ENCODE measurements at places on chromosomes 2 and 18. TPM values are rescaled to one million over a fixed set of nuclear protein-coding genes. Genes with fewer than 3 reads are reported as not detected.

DTNA gene
- total RNA-seq: 182 TPM

FARP2 gene
- 20.1 TPM for total RNA-seq

TEX44 gene
- total RNA-seq: not detected

TCF4 gene
- 60.2 TPM for total RNA-seq

TTN gene
- 4,150 TPM for total RNA-seq

DRC1 gene
- not detected for total RNA-seq

CXCR2 gene
- 0.51 TPM for total RNA-seq

MLPH gene
- total RNA-seq: 48.5 TPM

MROH2A gene
- not detected for total RNA-seq

CETN1 gene
- total RNA-seq: not detected

MSTN gene
- total RNA-seq: 0.10 TPM

SAG gene
- not detected for total RNA-seq

CXCR4 gene
- 5.6 TPM for total RNA-seq

GRCh38 chr2:58030771-58031170, 15.8 kb upstream of the VRK2 start:
- no peak for DNase-seq

DNA sequence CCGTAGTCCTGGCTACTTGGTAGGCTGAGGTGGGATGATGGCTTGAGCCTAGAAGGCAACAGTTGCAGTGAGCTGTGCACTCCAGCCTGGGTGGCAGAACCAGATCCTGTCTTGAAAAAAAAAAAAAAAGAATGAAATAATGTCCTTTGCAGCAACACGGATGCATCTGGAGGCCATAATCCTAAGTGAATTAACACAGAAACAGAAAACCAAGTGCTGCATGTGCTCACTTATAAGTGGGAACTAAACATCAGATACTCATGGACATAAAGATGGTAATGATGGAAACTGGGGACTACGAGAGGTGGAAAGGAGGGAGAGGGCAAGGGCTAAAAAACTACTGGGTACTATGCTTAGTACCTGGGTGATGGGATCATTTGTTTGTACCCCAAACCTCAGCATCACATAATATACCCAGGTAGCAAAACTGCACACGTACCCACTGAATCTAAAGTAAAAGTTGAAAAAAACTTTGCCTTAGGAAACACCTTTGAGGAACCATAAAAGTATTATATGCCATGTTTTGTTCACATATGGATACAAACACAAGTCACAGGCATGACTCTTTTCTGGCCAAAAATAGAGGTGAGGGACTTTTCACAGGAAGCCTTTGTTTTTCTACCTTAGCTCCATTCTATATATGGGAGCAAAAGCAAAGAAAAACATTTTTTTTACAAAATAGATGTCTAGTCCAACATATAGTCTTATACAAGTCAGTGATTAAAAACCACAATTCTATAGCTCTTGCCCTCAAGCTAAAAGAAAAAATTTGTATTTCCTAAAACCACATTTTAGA, 36.6 kb downstream of the GPR155 start:
- no peak for DNase-seq

DNA sequence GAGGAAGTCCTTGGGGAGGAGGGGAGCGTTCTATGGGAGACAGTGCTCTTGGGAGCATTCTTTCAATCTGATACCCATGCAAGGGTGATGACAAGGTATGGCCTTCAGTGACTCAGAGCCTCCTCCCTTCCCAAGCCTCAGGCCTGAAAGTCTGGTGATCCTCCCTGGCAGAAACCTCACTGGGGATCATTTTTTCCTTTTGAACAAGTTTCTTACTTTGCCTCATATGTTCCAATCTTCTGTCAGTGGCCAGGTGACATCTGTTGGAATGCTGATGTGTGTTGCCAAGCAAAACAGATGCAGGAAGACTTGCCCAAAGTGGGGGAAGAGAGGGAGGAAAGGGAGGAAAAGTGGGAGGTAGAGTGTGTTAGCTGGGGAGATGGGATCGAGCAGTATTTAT, 224.8 kb downstream of the NEDD4L start:
- DNase-seq: no peak

DNA sequence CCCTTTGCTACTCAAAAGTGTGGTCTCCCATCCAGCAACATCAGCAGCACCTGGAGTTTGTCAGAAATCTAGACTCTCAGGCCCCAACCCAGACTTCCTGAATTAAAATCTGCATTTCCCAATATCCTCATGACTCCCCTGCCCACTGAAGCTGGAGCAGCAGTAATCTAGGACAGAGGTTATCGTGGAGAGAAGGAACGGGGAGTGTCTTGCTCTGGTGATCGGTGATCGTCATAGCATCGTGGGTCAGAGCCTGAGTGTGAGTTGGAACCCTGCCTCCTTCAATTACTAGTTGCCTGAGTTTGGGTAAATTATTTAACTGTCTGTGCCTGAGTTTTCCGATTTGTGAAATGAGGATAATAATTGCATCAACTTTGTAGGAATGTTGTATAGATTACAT, 217.3 kb upstream of the ATP5MC3 start:
- no peak for DNase-seq

DNA sequence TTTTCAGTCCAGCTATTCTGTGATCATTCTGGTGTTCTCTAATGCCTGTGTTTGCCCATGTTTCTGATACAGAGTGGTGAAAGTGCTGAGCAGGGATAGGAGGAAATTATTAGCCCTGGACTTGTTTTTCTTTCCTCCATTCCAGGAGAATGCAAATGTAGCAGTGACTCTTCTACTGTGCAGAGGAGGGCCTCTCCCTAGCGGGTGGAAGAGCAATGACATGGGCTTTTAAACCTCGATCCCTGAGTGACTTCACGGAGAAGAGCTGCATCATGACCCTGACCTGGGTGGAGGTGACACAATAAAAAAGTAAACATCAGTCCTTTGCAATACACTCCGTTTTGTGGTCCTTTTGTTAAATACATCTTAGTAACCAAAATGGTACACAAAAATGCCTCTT, 68.0 kb upstream of the NETO1 start:
- DNase-seq: no peak

DNA sequence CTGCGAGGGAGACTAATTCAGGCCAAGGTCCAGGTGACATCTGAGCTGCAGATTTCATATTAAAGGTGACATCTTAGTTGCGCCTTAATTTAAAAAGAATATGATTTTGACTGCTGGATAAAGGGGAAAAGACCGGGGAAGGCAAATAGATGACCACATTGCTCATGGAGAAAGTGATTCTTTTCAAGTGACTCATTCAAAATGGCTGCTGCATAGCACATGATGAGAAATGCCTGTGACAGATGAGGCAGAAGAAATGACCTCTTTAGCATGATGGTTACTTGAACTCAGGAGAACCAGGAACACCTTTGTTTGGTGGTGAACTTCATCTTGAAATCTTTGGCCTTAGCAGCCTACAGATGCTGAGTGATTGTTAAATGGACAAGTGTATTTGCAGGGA, 385.8 kb upstream of the TRIB2 start:
- DNase-seq: no peak

GRCh38 chr2:166700079-166700478, 188.2 kb upstream of the XIRP2 start:
- DNase-seq: no peak

- DNase-seq: no peak
Measured at GRCh38 chr2:68465081-68465916, 1.8 kb downstream of the FBXO48 start.

DNA sequence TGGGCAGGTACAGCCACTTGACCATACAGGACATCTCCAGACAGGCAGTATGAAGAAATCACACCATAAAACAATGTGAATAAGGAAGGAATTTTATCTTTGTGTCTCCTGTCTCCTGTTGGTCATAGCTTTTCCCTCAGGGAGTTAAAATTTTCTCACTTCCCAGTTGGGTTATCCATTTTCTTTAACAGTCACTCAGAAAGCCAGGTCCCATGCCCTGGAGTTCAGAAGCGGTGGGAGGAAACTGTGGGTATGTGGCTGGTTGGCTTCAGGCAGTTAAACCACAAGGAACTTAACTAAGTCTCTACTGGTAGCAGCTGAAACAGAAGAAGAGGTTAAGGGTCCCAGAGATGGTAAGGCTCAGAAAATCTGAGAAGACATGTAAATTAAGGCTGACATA, 6.5 kb upstream of the SMAD2 start:
- no peak for DNase-seq

DNA sequence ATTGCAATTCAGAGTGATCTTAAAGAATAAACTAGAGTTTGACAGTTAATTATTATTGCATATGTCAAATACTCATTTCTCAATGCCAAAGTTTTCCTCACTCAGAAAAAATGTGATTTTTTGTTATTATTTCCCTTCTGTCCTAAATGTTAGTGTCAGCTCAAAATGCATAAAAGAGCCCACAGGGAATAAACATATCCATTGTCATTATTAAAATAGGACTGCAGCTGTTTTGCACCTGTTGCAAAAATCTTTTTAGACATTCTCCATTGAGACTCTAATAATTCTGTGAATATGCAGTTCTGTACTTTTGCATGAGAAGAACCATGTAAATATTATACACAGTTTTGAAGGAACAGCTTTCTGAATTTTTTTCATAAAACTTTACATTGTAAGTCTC, 540.0 kb upstream of the SLC39A10 start:
- DNase-seq: no peak

GRCh38 chr2:240236217-240237111, 96.0 kb upstream of the OTOS start:
- peak; percentile 81 for DNase-seq

DNA sequence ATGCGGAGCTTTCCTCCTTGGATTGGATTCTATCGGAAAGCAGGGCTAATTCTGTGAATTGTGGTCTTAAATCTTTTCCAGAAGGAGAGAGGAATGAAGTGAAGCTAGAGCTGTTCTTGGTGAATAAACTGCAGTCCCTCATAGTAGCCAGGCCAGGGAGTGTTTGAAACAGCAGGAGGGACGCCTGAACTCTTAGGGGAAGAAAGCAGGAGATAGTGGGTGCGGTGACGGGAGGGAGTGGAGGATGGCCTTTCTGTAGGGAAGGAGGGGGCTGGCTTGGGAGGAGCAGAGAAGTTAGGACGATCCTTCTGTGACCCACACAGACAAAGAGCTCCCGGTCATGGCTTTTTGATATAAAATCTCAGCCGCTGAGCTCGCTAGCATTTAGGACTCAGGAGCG, 47.5 kb upstream of the KCNF1 start:
- DNase-seq: no peak

DNA sequence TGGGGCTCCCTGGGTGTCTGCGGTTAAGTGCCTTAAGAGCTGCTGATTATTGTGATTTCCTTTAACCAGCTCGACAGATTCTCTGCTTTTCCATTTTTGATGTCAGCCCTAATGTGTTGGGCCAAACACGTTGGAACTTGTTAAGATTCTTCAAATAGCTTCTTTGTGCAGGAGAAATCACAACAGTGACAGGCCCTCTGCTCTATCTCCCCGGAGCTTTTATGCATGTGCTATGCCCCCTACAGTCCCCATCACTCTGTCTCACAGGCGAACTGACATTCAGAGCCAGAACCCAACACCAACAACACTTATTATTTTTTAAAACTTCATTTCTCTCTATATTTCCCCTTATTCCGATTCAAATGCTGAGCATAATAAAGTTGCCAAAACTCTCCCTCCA, 371.7 kb upstream of the CELF4 start:
- DNase-seq: no peak

GRCh38 chr2:190698895-190699294, 50.0 kb downstream of the NAB1 start:
- DNase-seq: no peak

- no peak for DNase-seq
Measured at GRCh38 chr2:156541706-156542105, 105.5 kb downstream of the GPD2 start.

DNA sequence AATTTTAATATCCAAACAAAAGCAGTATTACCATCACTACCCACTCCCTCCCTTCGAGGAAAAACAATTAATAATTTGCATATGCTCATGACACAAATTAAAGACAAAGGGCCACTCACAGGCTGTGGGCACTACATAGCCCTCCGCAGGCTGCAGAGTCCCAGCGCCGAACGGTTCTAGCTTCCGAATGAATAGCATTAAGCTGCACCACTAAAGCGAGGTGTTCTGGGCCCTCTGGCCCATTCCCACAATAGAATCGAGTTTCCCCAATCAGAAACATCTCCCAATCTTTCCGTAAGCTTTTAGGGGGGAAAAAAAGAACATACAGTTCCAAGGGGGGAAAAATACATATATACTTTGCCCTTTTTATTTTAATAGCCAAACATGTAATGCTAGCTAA, 14.5 kb upstream of the SIX3 start:
- DNase-seq: no peak

DNA sequence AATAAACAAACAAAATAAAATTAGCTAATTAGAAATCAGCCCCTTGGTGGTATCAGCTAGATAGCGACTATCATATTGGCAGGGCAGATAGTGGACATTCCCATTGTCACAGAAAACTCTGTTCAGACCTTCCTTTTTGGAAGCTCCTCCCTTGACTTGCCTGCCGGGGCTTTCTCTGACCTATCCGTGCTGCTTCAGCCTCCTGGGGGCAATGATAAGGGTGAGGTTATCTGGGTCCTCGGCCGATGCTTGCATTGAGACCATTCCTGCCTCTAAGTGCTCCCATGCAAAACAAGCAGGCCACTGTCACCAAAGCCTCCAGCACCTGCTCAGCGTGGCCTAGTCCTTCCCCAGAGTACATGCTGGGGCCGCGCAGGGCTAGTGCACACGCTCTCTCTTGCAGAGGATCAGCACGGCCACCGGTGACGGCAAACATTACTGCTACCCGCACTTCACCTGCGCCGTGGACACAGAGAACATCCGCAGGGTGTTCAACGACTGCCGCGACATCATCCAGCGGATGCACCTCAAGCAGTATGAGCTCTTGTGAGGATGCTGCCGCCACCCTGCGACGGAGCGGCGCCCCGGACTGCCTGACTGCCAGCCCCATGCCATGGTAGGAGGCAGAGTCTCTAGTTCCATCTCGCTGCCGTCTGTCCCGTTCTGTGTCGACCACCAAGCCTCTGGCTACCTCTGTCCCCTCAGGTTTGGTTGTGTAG, 27.4 kb downstream of the MPPE1 start:
- no peak for DNase-seq

- DNase-seq: peak; percentile 8
Measured at GRCh38 chr2:18900691-18901141, 311.3 kb upstream of the NT5C1B start.

- DNase-seq: no peak
Measured at GRCh38 chr2:39107724-39108273, 13.1 kb downstream of the SOS1 start.

- peak; percentile 36 for DNase-seq
Measured at GRCh38 chr2:11558214-11558886, 24.5 kb downstream of the GREB1 start.

DNA sequence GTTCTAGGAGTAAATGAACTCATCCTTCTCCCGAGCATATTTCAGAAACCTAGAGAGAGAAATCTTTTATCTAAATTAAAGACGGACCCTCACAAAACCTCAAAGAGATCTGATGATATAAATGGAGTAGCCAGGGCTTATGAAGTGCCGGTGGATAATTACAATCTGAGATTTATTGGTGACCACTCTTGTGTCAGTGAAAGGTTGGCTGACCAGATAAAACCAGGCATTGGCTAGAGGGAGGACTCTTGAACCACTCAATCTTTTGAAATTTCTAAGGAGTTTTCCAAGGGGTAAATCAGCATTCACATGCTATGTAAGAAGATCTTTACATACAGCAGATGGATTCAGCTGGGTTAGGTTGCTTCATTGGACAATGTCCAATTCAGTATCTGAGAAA, 227.3 kb upstream of the MMADHC start:
- DNase-seq: no peak

All from heart right ventricle (tissue), 16 donors.